ENCODE measurements at places on chromosomes 1 and 21.

DNA sequence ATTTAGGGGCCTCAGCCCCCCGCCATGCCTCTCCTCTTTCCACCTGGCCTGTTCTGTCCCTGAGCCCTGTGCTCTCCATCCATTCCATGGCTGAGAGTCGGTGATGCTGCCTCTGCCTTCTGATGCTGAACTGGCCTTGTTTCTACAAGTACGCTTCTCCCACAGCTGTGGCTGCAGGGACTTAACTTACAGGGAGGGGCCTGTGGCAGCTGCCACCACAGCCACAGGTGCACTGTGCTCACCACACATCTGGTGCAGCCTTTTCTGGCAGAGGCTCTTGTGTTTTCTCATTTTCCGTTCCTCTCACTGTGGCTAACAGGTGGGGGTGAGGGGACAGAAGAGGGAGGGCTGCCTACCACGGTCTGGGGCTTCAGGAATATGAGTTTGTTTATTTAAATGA is 4.2 kb downstream of the FMO1 start:
- DNase-seq: no peak

DNA sequence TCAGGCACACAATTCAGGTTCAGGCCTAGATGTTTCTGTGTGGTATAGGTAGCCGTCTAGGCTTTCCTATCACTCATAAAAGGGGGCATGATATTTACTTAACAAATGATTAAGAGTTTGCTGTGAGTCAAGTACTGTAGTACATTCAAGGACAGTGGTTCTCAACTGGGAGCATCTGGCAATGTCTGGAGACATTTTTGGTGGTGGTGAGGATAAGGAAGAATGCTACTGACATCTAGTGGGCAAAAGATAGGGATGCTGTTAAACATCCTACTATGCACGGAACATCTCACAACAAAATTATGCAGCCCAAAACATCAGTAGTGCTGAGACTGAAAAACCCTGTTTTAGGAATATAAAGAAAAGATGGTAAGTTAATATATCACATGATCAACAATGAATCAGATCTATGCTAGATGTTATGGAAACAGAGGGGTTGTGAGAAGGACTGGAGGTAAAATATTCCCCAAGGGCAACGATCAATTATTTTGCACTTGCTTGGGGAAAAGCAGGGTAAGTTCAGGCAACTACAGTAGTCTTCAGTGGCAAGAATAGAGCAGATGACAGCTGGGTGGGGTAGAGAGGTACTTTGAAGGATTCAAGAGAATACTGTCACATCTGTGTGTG is 4.9 kb downstream of the DNTTIP2 start:
- peak; percentile 22 for DNase-seq

- DNase-seq: no peak
These were observed 581.5 kb upstream of the B3GALT2 start for GRCh38 chr1:193767886-193768285.

DNA sequence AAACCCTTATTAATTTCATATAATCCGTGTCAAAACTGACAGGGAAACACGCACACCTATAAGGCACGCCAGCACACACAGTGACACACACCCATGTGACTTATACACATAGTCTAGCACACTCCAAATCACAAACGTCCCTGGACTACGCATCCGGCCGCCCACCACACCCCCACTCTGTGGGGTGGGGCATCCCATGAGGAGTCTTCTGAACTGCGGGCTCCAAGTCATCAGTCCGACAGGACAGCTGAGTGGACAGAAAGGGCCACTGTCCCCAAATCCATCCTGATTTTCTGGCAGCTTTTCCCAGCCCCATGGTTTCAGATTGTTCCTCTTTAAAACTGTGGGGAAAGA is 829 bp downstream of the PEA15 start:
- DNase-seq: peak; percentile 67

- DNase-seq: no peak
These were observed 16.0 kb upstream of the EPHA8 start for GRCh38 chr1:22547186-22547817.

DNA sequence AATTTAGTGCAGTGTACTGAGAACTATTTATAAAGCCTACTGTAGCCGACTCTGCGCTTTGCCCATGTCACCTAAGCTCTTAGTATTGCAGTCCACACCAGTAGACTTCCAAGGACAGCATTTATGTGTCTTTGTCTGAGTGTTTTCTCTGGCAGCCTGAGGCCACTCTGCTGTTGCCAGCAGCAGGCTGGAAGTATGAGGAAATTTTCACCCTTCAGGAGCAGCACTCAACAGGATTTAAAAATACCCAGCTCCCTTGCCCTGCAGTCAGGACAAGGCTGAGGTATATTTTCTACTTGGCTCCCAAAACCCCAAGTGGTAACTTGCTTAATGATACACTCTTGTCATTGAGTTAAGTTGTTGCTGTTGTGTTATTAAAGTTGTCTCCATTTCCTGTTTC is 230.1 kb downstream of the SRGAP2C start:
- DNase-seq: no peak

DNA sequence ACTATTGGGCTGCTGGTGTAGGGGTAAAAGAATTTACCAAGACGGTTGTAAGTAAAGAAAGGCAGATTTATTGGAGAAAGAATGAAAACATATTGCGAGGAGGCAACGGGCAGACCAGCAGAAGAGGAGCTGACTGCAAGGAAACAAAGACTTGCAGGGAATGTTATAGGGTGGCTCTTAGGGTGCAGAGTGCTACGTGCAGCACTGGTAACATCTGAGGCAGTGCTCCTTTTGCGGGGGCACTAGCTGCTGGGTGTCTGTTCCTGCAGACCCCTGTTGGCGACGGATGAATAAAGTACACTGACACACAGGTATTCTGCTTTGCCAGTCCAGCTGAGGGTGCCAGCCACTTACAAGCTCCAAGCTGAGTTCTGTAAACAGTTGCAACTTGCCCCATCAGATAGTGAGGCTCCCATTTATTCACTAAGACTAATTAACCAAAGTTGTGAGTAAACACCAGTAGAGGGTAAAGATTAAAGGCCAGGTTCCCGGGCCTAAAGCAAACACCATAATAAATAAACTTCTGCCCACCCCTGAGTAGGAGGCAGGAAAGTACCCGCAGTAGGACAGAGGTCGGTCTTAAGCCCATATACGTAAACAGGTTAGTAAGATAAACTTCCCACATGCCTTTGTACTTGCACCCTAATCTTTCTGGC is 140.2 kb upstream of the KCNK1 start:
- DNase-seq: no peak

GRCh38 chr21:41866274-41866809 is 12.8 kb downstream of the PRDM15 start:
- DNase-seq: no peak

- DNase-seq: no peak
These were observed 36.2 kb upstream of the HFM1 start for GRCh38 chr1:91440847-91441246.

Data from fibroblast of skin of right quadriceps (primary cell).